ENCODE measurements at places on chromosomes 7 and 10. TPM values are rescaled to one million over a fixed set of nuclear protein-coding genes. Genes with fewer than 3 reads are reported as not detected.
A peak's percentile ranks its signal among the peaks of the same experiment; 100 is the strongest.

DNA sequence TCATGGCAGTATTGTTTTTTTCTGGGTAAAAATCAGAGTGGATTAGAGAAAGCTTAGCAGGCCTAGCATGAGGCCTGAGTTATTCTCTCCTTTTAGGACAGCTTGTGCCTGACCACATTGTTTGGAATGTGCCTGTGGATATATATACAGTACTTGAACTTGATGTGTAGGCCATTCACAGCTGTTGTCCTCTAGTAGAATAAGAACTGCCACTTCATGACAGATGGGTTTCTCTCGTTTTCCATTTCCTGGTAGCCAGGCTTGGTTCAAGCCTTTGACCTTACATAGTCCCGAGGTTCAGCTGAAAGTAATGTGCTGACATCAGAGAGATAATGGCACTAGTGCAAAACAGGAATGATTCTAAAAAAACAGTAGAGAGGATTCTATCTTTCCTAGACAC is 473.9 kb downstream of the AUTS2 start:
- DNase-seq = no peak

The LMOD2 gene
- total RNA-seq = not detected

The ARMC3 gene
- 3.2 TPM for total RNA-seq

- no peak for DNase-seq
Measured at GRCh38 chr7:123994449-123994848, 38.4 kb downstream of the TMEM229A start.

The INMT gene
- 1.1 TPM for total RNA-seq

DNA sequence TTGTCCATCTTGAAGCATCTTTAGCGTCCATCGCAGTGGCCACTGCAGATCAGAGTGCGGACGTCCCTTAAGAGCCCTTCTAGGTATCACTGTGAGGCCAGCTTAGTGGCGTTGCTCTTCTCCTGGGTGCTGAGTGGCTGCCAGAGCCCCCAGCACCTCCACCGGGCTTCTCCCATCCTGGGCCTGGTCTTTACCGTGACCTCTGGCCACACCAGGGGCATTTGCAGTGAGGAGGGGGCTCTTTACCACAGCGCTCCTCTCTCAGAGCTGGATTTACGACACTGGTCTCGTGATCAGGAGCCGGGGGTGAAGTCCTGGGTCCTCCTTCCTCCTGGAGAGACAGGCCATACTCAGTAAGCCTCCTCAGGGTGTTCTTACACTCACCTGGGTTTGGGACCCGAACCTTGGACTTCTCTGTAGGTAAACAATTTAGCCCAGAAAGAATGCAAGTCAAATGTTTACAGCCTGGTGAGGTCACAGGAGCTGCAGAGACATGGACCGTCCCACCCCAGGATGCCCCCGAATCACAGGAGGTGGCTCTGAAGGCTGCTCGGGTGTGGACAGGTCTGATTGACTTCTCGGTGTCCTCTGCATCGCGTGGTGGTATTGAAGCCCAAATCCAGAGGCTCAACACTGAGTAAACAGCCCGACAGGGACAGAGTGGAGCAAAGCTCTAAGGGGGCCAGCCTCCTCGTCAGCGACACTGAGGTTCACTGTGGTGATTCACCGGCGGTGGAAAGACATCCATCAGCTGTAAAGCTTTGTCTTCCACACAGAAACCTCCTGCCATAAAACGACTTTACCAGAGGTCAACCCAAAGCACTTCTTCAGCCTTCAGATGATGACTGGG is 33.0 kb downstream of the JAKMIP3 start:
- peak; percentile 17 for DNase-seq

The HOXA1 gene
- total RNA-seq = not detected

DNA sequence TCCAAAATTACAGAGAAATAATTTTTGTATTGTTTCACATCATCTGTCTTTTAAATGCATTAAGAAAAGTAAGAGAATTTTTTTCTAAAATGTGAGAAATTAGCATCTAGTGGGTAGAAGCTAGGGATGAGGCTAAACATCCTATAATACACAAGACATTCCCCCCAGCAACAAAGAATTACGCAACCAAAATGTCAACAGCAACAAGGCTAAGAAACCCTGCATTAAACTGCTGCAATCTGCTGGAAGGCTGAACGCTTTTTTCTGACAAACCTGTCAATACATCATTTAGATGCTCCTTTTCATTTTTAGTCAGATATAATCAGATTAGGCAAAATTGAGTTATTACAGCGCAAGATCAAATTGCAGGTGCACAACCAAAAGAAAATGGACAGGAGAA is 162.2 kb downstream of the C1GALT1 start:
- DNase-seq = no peak

- DNase-seq = no peak
Measured at GRCh38 chr10:24821986-24822385, 98.3 kb upstream of the ARHGAP21 start.
